ENCODE measurements at places on chromosomes 16 and 17.
A peak's percentile ranks its signal among the peaks of the same experiment; 100 is the strongest.

GRCh38 chr17:67105213-67105612 is 60.9 kb downstream of the CACNG1 start:
- DNase-seq, result no peak

DNA sequence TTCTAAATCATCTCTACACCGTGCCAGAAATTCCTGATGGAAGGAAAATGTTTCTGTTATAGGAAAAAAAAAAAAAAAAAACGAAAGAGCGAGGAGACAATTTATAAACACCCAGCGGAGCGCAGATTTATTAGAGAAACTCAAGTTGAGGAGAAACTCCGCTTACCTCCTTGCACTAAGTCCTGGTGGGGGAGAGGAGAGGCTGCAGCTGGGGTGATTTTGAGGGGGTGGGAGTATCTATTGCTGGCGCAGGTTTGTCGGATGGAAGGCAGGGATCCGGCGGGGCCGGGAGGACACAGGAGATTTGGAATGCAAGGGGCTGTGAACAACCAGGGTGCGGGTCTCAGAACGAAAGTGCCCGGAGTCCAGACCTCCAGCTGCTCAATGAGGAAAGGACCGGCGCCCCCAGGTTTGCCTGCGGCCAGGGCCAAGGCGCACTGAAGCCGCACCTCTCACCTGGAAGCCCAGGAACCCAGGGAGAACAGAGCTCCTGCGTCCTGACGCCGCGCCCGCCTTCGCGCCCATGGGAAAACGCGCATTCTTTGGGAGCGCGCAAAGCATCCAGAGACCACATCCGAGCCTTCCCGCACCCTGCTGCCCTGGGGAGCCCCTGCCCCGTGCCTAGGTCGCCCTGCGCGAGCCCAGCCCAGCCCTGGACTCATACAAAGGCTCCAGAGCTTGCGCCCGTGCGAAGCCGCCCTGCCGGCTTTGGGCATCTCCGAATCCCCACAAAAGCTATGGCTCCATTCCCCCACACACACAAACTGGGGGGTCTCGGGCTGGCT is 2.6 kb upstream of the HOXB8 start:
- no peak for DNase-seq

GRCh38 chr16:51766739-51767138 is 615.7 kb upstream of the SALL1 start:
- no peak for DNase-seq

DNA sequence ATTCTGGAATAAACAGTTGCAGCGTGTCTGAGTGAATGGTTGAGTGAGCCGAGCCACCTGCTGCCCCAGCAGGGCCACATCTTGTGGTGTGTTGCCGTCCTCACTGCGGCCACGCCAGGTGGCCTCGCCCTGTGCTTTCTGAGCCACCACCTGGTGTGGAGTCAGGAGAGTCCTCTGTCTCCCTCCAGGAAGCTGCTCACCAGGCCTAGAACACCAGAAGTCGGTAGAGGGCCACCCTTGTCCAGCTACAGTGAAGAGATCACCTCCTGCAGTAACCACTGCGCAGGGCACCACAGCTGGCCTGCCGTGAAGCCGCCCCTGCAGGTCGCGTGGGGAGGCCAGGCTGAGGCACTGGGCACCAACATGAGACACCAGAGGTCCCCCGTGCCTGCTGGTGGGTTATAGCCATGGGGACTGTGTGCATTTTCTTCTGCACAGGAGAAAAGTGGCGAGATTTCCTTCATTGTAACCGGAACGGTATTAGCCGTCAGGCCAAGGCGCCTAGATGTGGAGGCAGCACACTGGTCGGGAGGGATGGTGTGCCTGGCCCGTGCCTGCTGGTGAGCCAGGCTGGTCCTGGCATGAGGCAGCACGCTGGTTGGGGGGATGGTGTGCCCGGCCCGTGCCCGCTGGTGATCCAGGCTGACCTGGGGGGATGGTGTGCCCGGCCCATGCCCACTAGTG is 28.9 kb upstream of the FOXK2 start:
- DNase-seq, result no peak

- no peak for DNase-seq
Observed at GRCh38 chr17:6323626-6324356, 111.1 kb downstream of the AIPL1 start.

- DNase-seq, result no peak
Observed at GRCh38 chr17:38357486-38358123, 6.0 kb downstream of the SOCS7 start.

DNA sequence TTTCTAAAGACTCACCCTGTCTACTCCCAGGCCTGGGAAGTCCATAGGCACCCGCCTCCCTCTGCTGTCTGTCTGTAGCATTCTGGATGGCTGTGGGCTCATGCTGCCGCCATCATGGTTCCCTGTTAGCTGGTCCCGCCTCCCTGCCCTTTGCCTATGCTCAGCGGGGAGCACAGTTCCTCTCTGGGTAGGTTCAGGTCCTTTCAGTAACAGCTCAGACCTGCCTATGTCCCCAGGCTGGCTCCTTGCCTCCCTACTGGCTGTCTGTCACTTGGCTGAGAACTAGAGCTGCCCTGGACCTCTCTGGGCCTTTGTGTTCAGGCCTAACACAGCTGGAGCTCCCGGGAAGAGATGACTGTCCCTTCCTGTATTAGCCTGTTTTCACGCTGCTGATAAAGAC is 317.9 kb downstream of the SNX29 start:
- DNase-seq, result no peak

DNA sequence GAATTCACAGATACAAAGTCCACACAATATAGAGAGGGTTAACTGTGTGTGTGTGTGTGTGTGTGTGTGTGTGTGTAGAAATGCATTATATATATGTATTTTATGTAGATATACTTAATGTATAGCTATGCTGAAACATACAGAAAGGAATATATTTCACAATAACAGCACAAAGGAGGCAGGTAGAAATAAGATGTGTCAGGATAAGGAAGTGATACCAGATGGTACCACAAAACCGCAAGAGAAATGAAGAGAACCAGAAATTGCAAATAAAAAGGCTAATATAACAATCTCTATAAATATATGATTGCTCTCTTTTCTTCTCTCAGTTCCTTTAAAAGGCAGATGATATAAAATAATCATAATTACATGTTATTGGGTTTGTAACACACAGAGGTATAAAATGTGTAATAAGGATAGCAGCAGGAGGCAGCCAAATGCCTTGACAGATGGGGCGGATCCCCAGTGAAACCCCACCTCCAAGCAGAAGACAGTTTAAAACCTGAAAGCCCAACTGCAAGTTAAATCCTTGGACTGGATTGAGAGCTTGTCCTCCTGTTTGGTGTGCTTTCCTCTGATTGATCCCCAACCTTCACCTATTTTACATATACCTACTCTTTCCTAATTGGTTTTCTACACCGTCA is 365.4 kb upstream of the C16orf82 start:
- no peak for DNase-seq

GRCh38 chr17:57270801-57271245 is 14.5 kb downstream of the MSI2 start:
- no peak for DNase-seq

- no peak for DNase-seq
Observed at GRCh38 chr16:27222249-27223225, 19.2 kb downstream of the KDM8 start.

- no peak for DNase-seq
Observed at GRCh38 chr16:57624806-57625500, 3.5 kb upstream of the ADGRG1 start.

DNA sequence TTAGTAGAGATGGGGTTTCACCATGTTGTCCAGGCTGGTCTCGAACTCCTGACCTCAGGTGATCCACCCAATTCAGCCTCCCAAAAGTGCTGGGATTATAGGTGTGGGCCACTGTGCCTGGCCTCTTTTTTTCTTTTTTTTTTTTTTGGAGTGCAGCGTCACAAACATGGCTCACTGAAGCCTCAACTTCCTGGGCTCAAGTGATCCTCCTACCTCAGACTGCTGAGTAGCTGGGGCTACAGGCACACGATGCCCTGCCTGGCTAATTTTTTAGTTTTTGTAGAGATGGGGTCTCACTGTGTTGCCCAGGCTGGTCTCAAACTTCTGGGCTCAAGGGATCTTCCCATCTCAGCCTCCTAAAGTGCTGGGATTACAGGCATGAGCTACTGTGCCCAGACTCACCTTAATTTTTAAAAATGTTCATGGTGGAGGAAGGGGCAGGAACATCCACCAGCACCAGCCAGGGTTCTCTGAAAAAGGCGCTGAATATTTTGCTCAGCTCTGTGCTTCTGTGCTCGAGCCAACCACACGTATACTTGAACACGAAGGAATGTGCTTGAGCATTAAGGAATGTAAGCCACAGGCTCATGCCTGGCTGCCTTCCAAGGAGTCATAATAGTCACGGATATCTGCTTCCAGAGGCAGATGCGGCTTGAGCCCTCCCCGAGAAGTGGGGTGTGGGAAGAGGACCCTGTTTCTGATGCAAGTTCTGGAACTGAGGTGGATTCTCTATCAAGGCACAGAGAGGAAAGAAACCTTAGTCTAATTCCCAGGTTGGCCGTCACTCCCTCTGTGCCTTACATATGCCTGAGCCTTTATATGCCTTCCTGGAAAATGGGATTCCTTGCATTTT is 65.5 kb upstream of the CREBBP start:
- DNase-seq, result no peak

- no peak for DNase-seq
Observed at GRCh38 chr16:24972608-24973220, 42.5 kb downstream of the ARHGAP17 start.

DNA sequence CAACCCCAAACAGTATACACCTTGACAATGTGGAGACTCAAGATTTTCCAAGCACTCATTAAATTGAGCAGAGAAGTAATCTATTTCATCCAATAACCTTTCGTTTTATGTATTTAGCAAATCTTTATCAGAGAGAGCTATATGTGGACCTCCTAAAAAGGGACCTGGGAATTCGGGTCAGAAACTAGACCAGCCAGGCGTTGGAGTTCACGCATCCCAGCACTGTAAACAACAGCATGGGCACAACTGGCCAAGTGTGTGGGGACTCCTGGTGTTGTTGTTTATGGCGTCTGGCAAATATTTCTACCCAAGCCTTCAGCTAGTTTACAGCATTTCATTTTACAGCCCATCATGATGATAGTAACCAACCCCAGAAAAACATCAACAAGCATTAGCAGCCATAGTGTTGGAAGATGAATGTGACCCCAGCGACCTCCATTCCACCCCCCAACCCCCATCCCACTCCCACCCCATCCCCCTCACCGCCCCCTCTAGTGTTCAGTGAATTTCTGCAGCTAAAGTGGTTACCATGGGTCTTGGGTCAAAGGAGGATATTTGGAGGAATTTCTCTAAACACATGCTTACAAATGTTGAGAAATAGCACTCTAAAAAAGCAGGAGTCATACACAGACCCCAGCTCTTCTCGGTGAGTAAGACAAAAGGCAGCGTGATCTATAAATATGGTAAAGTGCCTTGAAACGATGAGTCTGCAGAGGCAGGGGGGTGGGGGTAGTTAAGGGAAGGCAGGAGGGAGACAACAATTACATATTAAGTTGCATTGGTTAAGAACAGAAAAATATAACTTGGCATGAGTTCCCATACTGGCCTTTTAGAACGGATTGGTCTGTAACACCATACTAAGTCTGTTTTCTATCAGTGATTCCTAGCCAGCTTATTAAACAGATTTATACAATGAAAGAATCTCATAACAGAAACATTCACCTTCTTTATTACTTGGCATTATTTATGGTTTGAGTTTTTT is 91.4 kb upstream of the TBX2 start:
- DNase-seq, result no peak

DNA sequence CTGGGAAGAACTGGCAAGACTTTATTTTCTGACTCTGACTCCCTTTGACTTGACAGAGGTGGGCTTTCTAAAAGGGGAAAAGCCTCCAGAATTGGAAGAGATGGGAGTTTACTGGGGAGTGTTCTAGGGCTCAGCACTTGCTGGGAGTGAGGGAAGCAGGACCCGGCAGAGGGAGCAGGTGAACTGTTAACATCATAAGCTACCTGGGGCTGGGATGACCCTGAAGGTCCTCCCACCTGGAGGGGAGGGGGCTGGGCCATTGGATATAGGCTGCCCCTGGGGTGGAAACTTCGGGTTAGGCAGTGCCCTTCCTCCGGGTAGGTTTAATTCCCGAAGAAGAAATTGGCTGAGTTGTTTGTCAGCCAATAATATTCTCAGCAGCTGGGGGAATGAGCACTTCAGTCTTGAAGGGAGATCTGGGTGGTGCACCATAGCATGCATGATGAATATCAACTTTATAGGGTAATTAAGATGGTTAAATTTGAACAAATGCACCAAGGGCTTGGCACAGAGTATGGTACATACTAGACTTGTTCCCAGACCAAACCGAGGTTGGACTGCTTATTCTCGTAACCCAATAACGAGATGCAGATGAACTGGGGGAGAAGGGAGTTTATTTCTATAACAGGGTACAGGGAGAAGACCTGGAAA is 337.0 kb downstream of the HAPSTR1 start:
- DNase-seq, result no peak

GRCh38 chr17:11996722-11997146 is 541 bp downstream of the ZNF18 start:
- peak; percentile 16 for DNase-seq

DNA sequence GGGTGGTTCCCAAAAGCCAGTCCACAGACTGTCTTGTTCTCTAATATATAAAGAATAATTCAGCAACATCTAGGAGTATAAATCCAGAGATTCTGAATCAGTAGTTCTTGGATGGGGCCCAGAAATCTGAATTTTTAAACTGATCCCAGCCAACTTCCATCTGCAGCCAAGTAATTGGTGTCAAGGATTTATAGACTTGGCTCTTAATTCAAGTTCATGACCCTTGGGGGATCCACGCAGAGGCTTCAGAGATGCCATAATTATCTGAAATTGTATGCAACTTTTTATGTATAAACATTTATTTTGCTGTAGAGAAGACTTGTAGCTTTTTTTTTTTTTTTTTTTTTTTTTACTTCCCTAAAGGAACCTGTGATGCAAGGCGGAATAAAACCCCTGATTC is 60.6 kb downstream of the HLF start:
- no peak for DNase-seq

GRCh38 chr16:11064202-11064540 is 119.8 kb downstream of the CLEC16A start:
- DNase-seq, result no peak

GRCh38 chr17:38724337-38724988 is 5.7 kb upstream of the CISD3 start:
- no peak for DNase-seq

GRCh38 chr16:10835281-10835931 is 16.8 kb upstream of the TVP23A start:
- no peak for DNase-seq

DNA sequence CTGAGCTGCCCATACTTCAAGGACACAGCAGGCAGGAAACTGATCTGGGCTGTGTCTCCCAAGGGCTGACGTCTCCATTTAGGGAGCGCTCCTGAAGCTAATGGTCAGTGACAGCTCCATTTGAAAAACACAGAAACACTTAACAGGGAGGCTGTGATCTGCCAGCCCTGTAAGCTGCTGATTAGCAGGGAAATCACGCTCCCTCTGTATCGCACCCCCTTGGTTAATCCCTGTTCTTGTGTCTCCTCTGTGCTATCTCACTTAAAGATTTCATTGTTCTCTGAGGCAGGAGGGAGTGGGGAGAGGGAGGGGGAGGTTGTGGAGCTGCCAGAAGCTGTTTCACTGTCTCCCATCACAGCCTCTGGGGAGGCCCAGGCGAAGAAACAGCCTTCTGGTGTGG is 47.4 kb upstream of the CACNG3 start:
- no peak for DNase-seq

Measured in stimulated activated CD8-positive, alpha-beta memory T cell treated with anti-CD3 and anti-CD28 coated beads, Interleukin-2, amount 100 ng/mL, for 1 hour (primary cell).